ENCODE measurements at places on chromosomes 6 and 20.

- DNase-seq: no peak
Observed at GRCh38 chr6:84273048-84273809, 45.8 kb upstream of the CEP162 start.

DNA sequence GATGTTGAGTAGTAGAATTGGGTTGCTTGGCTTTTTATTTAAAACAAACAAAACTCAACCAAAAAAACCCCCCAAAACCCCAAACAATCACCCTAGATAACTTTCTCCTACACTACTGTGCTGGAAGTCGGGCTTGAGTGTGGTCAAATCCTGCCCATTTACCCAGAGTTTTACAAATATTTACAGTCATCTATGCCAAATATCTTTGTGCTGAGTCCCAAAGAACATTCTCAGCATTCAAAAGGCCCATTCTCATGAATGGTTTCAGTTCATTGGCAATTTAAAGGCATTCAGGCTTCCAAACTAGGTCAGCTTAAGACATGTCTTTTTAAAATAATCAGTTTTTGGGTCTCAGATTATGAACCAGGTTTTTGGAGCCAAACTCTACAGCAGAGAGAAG lies 1.8 kb downstream of the RNF144B start:
- no peak for DNase-seq

DNA sequence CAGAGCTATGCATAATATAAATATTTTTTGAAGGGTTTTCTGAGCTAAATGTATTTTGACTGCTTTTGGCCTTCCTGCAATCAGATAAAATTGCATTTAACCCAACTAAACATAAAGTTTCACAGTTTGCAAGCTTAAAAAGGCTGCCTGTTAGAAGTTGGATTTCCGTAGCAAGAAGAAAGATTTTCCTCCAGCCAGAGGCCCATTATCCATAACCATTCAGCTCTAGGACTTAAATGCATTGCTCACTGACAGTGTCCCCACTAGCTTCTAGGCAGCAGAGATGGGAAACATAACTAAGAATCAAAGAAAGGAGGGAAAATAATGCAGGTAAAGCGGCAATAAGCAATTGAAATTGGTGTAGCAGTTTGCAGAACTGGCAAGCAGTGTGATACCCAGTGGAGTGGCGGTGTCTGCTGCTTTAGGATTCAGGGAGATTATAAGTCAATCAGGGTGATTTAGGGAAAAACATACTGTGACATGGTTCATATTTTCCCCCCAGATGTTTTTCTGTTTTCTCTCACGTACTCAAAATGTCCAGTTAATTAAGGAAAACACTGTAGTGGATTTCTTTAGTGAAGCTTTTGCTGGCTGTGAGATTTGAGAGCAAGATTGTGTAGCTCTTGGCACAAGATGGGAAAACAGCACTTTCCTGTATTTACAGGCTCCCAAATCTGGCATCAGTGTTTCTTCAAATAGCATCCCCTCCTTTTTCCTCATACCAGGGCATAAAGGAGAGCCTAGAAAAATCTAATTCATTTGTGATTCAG lies 69.1 kb downstream of the CTNNBL1 start:
- DNase-seq: no peak

- DNase-seq: no peak
Observed at GRCh38 chr20:17859616-17860232, 108.9 kb downstream of the SNX5 start.

GRCh38 chr6:39933669-39934130 lies 562 bp downstream of the MOCS1 start:
- DNase-seq: no peak

- no peak for DNase-seq
Observed at GRCh38 chr6:164929408-164929977, 379.9 kb downstream of the C6orf118 start.

- DNase-seq: no peak
Observed at GRCh38 chr6:154319231-154319858, 37.3 kb downstream of the IPCEF1 start.

DNA sequence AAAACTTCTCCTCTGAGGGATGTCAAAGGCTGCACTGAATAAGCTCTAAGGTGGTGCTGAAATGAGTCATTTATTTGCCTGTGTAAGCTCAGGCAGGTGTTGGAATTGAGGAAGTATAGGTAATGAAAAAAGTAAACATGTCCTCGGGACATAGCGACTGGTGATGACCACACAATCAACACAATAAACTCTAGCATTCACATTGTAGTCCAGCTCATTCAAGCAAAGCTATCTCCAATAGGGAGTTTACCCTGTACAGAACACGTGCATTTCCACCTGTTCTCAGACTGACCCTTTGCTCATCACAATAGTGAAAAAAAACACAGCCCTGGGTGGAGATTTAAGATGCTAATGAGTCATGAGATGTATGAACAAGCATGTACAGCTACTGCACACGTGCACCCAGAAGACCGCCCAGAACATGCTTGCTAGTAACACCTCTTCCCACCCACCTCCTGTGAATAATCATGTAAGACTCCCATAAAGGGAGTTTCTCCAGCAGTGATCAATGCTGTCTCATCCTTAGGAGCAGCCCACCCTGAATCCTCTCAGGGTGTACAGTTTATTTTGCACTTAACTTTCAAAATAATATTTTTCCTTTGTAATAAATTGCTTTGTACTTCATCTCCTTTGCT lies 33.0 kb upstream of the POU5F1 start:
- DNase-seq: no peak

DNA sequence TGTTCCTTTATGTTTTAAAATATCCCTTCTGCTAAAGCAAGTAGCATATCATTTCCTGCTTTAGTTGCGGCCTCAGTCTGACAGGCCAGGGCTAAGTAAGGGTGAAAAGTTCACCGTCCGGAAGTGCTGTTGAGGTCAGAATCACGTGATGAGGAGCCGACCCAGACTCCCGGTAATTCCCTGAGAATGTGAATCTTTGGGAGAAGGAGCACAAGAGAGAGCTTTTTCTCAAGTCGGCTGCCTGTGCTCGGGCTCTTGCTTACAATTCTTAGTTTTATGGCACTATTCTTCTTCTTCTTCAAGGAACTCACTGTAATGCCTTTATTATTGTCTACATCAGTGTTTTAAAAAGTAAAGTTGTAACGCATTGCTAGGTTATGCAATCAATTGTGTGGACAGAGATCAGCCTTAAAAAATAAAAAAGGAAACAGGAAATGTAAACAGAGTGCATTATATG lies 309.3 kb downstream of the PRL start:
- no peak for DNase-seq

DNA sequence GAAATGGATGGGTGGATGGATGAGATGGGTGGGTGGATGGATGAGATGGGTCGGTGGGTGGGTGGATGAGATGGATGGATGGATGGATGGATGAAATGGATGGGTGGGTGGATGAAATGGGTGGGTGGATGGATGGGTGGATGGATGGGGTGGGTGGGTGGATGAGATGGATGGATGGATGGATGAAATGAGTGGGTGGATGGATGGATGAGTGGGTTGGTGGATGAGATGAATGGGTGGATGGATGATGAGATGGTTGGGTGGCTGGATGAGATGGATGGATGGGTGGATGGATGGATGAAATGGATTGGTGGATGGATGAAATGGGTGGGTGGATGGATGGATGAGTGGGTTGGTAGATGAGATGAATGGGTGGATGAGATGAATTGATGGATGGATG lies 35.7 kb downstream of the THBS2 start:
- DNase-seq: no peak

DNA sequence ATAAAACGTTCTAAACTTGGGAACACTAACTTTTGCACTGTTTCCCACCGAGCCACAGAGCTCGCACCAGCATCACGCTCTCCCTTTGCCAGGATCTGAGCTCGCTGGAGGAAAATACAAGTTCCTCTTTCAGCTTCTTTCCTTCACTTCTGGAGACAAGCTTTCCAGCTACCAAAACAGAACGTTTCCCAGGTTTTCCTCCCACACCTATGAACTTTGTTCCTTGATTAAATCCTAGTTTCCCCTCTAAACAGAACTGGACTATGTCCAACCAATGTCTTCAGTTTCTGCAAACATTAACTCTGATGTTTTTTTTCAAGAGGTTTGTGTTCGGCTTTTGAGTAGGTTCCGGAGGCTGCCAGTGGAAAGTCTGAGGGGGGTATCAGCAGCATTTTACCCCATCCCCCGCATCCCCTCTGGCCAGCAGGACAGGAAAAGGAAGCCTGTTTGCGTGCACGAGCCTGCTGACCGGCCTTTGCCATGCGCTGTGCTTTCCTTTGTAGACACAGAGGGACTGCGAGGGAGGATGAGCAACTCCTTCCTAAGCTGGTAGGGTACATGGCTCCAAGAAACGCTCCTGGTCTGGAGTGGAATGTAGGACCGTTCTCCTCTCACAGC lies 135.5 kb downstream of the LY86 start:
- no peak for DNase-seq

DNA sequence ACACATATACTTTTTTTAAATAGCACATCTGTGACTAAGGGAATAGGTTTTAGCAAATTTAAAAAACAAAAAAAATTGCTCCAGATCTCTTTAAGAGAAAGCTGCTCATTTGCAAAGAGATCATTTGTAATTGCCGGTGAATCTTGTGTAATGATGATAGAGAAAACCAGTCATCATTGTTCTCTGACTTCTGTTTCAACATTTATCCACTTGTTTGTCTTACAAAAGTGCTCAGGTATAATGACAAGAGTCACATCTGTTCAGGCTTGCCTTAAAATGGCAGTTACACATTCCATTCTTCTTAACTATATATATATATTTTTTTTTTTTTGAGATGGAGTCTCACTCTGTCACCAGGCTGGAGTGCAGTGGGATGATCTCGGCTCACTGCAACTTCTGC lies 165.2 kb downstream of the AIG1 start:
- no peak for DNase-seq

DNA sequence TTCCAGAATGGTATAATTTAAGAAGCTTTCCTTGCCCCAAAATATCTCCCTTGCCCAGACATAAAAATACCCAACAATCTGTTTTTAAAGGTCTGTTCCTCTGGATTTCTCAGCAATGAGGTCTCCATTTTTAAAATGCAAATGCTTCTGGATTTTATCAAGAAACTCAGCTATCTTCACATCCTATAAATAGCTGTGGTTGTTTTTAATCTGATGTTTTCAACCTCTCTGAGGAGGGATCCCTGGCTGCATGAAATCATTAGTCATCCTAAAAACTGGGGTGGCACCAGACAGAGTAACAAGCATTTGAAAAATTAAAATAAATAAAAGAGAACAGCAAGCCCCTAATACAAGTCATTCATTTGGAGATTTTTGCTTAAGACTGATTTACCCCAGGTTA lies 168.5 kb upstream of the ID4 start:
- DNase-seq: no peak

DNA sequence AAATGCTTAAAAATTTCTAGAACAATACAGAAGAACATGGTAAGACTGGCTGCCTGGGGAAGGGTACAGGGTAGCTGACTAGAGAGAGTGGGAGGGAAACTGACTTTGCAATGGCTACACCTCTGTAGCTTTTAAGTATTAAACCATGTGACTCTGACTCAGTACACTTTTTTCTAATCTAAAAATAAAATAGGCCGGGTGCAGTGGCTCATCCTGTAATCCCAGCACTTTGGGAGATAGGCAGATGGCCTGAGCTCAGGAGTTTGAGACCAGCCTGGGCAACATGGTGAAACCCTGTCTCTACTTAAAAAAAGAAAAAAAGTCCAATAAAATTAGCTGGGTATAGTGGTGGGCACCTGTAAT lies 18.5 kb downstream of the ATP9A start:
- DNase-seq: no peak

DNA sequence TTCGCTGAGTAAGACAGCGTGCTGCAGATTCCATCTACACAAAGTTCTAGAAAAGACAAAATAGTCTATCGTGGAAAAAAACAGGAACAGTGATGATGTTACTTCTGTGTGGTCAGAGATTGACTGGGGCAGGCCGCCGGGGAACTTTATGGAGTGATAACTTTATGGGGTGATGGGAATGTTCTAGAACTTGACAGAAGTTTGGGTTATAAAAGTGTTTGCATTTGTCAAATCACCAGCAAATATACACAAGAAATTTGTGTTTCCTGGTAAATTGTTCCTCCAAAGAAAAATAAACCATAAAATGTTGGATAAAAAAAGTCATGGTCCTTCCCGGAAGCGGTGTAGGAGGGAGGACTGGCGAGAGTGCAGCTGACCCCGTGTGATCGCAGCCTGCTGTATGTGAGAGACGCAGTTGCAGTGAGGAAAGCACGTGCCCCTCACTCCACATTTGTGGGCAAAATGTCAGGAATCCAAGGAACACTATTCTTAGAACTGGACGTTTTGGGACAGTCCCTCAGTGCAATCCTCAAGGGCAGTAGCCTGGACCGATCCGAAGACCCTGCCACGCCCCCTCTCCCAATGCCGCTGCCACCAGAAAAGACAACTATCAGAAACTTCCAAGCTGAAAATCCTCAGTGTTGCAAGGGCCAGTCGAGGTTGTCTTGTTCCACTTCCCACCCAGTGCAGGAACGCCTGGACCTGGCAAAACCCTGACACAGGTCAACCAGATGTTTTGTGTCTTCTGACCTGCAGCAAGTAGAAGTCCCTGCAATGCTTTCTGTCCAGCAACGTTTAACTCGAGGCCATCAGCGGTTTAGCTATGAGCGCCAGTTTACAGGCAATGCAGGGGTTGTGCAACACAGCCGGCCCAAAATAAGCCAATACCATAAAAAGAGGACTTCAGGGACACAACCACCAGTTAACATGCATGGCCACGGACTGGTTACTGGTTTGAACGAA lies 80.5 kb upstream of the QKI start:
- DNase-seq: no peak

DNA sequence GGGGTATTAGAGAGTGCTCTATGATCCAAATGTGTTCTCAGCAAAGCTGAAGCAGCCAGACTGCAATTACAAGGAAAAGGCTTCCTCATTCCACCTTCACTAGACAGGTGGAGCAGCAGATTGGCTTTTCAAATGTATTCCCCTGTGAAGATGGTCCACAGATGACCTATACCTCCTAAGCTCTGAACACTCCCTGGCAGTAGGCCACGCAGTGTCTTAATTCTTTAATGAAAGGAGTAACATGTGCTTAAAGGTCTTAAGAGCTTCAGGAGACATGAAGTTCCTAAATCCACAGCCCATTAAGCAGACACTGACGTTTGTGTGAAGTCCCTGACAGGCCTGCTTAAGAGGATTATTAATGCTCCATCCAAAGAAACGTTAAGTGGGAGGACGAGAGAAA lies 138.9 kb upstream of the NUP153 start:
- no peak for DNase-seq

GRCh38 chr6:139603581-139603980 lies 229.1 kb upstream of the CITED2 start:
- DNase-seq: no peak

GRCh38 chr20:61135968-61136367 lies 116.1 kb upstream of the CDH4 start:
- DNase-seq: no peak

- no peak for DNase-seq
Observed at GRCh38 chr6:128600397-128600951, 80.1 kb upstream of the PTPRK start.

DNA sequence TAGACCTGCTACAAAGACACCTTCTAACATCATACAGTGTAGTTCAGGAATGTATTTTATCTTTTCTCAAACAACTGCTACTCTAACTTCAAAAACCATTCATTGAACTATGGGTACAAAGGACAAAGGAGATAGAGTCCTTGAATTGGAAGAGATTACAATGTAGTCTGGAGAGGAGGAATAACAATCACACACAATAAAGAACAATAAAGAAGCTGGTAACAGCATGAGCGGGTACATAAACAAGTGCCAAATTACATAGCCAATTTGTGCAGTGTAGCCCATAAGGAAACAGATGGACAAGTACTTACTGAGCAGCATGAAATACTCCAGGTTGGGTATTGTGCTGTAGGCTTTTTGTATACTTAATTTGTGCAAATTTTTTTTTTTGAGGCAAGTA lies 44.3 kb downstream of the OSTM1 start:
- no peak for DNase-seq

Measured in stimulated activated CD8-positive, alpha-beta memory T cell treated with anti-CD3 and anti-CD28 coated beads, Interleukin-15, amount 100 ng/mL, for 4 hours (primary cell).